Activated CD4-positive, alpha-beta memory T cell treated with anti-CD3 and anti-CD28 coated beads for 36 hours (primary cell): ENCODE measurements at places on chromosomes 13 and 19. TPM values are rescaled to one million over a fixed set of nuclear protein-coding genes. Genes with fewer than 3 reads are reported as not detected.

- H3K4me3 ChIP-seq, result no peak overlapping the region
- H3K27ac ChIP-seq, result no peak overlapping the region
- no peak for DNase-seq
- H3K36me3 ChIP-seq, result no peaks in the 10 kb centered on the region
Observed at GRCh38 chr13:29379281-29379680, 216.2 kb downstream of the SLC7A1 start.

The DPF1 gene
- total RNA-seq, result 0.75 TPM

DNA sequence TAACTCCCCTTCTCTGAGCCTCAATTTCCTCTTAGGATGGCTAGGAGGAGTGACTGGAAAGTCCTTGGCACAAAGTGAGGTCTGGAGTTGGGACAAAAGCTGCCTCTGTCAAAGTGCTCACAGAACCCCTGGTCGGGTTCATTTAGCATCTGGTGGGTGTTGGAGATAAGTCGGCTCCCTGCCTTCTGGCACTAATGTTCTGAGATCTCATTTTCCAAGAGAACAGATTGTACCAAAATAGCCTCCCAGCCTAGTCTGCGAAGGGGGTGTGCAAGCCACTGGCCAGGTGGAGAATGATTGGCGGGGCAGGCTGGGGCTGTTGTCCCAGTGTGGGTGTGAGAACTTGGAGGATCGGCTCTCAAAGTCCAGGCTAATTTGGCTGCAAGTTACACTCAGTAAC, 20.7 kb upstream of the NWD1 start:
- no peak overlapping the region for H3K27ac ChIP-seq
- no peaks in the 10 kb centered on the region for H3K4me1 ChIP-seq
- no peak overlapping the region for H3K4me3 ChIP-seq
- H3K36me3 ChIP-seq, result no peaks in the 10 kb centered on the region
- DNase-seq, result no peak
- peaks cover 1% of the 10 kb centered on the region for H3K27me3 ChIP-seq

The DMKN gene
- total RNA-seq, result 2.1 TPM

The PTPRH gene
- not detected for total RNA-seq

GRCh38 chr13:78816592-78816991, 157.6 kb upstream of the OBI1 start:
- H3K27me3 ChIP-seq, result peaks cover 1% of the 10 kb centered on the region
- no peak overlapping the region for H3K4me3 ChIP-seq
- no peak for DNase-seq
- no peaks in the 10 kb centered on the region for H3K36me3 ChIP-seq
- no peak overlapping the region for H3K27ac ChIP-seq

- H3K27me3 ChIP-seq, result peaks cover 7% of the 10 kb centered on the region
- no peak overlapping the region for H3K27ac ChIP-seq
- no peaks in the 10 kb centered on the region for H3K4me1 ChIP-seq
Observed at GRCh38 chr19:44532819-44533218, 3.3 kb upstream of the CEACAM20 start.

DNA sequence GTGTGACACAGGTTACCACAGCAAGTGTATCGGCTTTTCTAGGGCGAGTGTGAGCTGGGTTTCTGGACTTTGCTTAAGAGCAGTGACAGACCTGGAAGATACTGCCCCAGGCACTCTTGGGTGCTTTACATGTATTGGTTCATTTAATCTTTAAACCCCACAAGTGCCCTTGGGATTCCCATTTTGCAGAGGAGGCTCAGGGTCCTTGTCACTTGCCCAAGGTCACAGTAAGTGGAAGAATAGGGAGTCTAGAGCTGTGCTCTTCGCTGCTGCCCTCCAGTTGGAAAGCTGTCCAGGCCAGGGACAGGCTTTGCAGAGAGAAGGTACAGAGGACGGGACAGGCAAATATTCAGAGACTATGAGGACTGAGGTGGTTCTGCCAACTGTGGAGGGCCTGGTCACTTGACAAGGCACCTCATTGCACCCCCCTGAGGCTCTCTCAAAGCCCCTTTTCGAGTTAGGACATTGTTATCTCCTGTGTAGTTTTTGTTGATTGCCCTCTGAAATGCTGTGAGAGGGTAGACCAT, 42.4 kb downstream of the BBC3 start:
- H3K27me3 ChIP-seq, result no peaks in the 10 kb centered on the region
- no peak overlapping the region for H3K4me3 ChIP-seq
- H3K27ac ChIP-seq, result peak overlapping the region; percentile 88
- no peak for DNase-seq
- H3K4me1 ChIP-seq, result peaks cover 68% of the 10 kb centered on the region
- peaks cover 45% of the 10 kb centered on the region for H3K36me3 ChIP-seq

The SIGLEC8 gene
- not detected for total RNA-seq

The EML2 gene
- total RNA-seq, result 183 TPM

The COG3 gene
- 19.5 TPM for total RNA-seq

The PLK5 gene
- total RNA-seq, result not detected

GRCh38 chr19:8252922-8253589, 43.9 kb downstream of the CERS4 start:
- no peaks in the 10 kb centered on the region for H3K4me1 ChIP-seq
- H3K27me3 ChIP-seq, result no peaks in the 10 kb centered on the region
- H3K27ac ChIP-seq, result no peak overlapping the region
- H3K4me3 ChIP-seq, result no peak overlapping the region
- peaks cover 5% of the 10 kb centered on the region for H3K36me3 ChIP-seq

The CHERP gene
- 50.8 TPM for total RNA-seq

GRCh38 chr13:21069561-21070004, 8.2 kb upstream of the LATS2 start:
- no peaks in the 10 kb centered on the region for H3K36me3 ChIP-seq
- H3K4me1 ChIP-seq, result peaks cover 9% of the 10 kb centered on the region
- H3K27me3 ChIP-seq, result peaks cover 4% of the 10 kb centered on the region
- DNase-seq, result no peak
- no peak overlapping the region for H3K27ac ChIP-seq
